ENCODE measurements at places on chromosomes 11 and 22.

GRCh38 chr11:120186456-120186773, 24.4 kb upstream of the OAF start:
- no peak for DNase-seq

GRCh38 chr11:362642-363442, 6.5 kb upstream of the B4GALNT4 start:
- no peak for DNase-seq

- DNase-seq: no peak
Observed at GRCh38 chr11:28702450-28702790, 594.2 kb downstream of the METTL15 start.

GRCh38 chr22:35893698-35894097, 134.9 kb downstream of the RBFOX2 start:
- no peak for DNase-seq

DNA sequence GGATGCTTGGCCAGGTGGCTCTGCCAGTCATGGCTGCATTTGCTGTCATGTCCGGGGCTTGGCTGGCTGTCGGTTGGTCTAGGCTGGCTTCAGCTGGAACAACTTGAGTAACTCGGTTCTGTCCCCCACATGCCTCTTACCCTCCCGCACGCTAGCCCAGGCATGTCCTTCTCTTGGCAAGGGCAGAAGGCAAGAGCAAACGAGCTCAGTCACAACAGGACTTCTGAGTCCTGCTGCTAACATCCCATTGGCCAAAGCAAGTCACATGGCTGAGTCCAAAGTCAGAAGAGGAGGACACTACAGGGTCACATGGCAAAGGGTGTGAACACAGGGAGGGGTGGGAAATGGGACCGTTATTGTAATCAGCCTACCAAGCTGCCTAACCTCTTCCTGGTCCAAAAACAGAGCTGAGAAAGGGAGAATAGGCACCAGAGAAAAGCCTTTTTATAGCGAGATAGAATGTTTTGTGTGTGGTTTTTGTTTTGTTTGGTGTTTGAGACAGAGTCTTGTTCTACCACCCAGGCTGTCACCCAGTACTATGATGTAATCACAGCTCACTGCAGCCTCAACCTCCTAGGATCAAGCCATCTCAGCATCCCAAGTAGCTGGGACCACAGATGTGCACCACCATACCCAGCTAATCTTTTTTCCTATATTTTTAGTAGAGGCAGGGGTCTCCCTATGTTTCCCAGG, 81.9 kb downstream of the MN1 start:
- no peak for DNase-seq

DNA sequence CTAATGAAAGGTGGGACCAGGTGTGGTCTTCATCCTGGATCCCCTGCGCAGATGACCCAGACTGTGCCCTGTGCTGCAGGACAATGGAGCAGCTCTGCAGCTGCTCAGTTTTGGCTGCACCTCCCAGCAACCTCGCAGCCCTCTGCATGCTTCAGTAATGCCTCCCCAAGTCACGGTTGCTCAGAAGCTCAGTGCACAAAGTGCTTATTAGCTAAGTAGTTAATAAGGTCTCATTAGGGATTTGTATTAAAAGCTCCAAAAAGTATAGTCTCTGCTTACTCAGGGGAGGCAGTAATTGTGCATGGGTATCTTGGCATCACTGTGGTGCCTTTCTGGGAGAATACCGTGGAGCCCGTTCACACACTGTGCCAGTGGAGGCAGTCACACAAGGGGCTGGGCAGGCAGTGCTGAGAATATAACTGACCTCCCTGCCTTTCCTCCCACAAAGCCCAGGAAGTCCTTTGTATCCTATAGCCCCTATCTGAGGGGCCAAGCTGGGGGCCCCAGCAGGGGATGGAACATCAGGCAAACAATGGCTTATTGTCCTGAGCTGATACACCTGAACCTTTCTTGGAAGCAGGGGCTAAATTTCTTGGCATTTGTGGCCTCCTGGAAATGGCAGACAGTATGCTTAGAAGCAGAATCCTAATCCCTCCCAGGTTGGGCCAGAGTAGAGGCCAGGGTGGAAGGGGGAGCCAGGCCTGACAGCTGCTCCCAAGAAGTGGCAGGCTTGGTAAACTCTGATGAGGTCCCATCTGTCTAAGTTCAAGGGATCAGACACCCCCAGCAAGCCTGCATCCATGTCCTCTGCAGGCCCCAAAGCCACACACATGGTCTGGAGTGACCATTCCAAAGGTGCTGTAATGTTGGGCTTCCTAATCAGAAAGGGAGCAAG, 125.5 kb upstream of the PARVA start:
- DNase-seq: no peak

DNA sequence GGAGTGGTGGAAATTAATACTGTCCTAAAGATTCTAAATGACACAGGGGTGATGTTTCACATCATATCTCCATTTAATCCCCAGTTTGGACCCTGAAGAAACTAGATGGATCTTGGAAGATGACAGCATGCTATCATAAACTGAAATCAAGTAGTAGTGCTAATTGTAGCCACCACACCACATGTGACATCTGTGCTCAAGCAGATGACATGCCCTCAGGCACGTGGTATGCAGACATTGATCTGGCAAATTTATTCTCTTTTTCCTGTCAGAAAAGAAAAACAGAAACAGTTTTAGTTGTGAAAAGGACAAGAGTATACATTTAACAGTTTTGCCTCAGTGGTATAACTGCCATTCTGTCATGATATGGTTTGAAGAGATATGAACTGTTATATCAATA, 52.9 kb upstream of the PGR start:
- DNase-seq: no peak

GRCh38 chr11:117913736-117914397, 15.3 kb downstream of the TMPRSS13 start:
- no peak for DNase-seq

GRCh38 chr11:130609121-130610035, 160.9 kb downstream of the ADAMTS15 start:
- DNase-seq: no peak

GRCh38 chr22:28674121-28674563, 5.5 kb downstream of the TTC28 start:
- no peak for DNase-seq

DNA sequence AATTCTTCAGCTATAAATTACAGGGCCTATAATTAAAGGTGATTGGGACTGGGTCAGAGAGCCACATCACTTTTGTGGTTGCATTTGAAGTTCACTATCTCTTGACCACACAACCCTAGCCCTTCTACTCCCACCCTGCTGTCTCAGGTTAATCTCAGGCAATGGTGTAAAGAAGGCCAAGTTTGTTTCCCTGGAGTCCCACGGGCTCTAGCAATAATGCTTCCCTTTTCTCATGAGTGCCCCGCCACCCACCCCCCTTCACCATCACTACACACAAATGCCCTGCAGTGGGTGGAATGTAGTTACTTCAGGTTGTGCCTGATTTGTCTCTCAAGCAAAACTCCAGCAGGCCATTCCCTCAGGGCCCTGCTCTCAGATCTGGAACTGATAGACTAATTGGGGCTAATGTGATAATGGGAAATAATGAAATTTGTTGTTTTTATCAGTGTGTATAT, 1.8 kb upstream of the EHF start:
- DNase-seq: no peak

- DNase-seq: no peak
Observed at GRCh38 chr11:100810666-100811065, 123.6 kb downstream of the ARHGAP42 start.

DNA sequence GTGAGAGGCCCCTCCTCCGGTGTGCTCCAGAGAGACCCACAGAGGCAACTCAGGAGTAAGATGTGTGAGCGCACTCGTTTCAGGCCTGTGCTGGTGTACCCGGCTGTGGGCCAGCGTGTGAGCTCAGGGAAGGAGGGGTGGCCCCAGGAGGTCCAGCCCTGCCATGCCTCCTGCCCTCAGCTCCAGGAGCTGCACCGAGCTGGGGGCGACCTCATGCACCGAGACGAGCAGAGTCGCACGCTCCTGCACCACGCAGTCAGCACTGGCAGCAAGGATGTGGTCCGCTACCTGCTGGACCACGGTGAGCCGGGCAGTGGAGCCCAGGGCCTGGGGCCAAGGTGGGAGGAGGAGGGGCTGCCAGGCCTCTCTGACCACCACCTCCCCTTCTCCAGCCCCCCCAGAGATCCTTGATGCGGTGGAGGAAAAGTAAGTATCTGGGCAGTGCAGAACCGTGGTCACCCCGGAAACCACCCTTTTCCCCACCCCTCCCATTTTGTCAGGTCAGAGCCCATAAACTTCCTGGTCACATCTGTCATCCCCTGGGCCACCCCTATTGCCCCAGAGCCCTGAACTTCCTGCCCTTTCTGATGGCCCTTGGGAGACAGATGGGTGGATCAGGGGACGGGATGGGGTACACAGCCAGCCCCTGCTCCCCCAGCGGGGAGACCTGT, 2.5 kb upstream of the MDK start:
- no peak for DNase-seq

GRCh38 chr22:46626911-46627805, 7.0 kb downstream of the GRAMD4 start:
- no peak for DNase-seq

GRCh38 chr11:61773356-61773755, 19.0 kb downstream of the TMEM258 start:
- no peak for DNase-seq

DNA sequence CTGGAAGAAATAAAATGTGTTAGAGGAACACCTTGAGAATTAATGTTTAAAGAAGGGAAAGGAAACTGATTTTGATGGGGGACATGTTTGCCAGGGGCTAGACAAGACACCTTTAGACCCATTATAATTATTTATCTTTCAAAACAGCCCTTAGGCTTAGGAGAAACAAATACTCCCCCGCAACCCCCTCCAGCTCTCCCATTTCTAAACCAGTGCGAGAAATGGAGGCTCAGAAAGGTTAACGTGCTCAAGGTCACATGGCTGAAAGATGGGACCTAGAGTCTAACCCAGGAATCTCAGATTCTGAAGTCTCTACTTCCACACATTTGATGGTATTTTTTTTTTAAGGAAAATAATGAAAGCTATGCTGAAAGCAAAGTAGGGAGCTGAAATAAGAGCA, 18.0 kb downstream of the EHF start:
- DNase-seq: no peak

DNA sequence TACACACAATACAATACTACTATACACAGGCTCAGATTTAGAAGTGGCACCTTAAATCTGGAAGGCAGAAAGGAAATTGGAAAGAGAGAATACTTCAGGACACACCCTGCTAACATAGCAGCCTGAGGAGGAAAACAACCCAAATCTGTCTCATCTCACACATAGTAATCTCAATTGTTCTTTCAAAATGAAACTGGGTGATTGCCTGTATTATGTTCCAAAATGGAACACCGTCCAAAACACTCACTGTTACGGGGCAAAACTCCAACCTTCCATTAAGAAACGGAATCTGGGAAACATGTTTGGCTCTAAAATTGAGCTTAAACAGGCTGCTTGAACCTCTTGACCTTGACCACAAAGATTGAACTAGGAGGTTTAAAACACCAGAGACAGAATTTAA, 572.6 kb downstream of the OPCML start:
- DNase-seq: no peak

DNA sequence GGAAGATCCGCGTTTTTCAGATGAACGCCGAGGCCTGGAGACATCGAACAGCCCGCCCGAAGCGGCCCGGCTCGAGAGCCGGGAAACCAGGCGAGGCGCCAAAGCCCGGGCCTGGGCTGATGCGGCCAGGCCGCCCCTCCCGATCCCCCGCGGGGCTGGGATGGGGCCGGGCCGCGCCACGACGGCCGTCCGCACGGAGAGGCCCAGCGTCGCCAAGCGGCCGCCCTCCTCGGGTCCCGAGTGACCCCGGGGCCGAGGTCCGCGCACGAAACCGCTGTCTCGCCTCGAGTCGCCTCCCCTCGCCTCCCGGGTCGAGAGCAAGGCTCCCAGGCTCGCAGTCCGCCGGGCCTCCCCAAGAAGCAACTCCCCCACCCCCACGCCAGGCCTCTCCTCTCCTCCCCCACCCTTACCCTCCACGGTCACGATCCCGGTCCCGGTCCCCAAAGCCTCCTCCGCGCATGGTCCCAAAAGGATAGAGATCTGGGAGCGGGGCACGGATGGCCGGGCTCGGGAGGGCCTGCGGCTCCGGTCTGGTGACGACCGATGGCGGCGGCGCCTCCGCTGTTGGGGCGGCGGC, 482 bp downstream of the DDX17 start:
- no peak for DNase-seq

GRCh38 chr11:9753021-9753420, 89.1 kb downstream of the SWAP70 start:
- DNase-seq: no peak

DNA sequence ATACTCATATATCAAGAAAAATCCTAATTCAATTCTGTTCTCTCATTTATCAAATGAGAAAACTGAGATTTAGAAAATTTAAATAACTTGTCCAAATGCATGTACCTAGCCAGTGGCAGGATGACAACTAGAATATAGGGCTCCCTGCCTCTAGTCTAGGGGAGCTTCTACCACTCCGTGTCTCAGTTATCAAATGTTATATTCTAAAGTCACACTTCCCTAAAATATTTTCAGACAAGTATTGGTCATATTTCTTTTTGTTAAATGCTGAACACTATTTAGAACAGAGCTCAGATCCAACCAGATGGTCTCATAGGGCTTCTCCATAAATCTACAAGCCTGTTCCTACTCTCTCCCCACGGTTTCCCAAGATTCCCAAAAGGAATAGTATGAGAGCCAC, 26.3 kb downstream of the KCNJ1 start:
- DNase-seq: no peak

DNA sequence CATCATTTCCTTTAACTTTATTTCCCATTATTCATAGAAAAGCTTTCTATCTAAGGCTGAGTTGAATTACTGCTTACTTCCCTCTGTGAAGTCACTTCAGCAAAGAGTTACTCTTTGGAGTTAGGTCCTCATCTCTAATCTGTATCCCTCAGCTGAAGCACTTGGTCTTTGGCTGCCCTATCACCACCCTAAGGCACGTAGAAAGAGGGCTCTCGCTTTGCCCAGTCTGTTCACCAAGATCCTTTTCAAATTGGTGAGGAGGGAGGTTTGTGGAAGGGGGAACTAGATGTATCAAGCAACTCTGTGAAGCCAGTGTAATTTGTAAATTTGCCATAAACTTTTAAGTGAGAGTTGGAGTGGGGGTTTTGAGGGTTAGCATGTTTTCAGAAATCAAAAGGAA, 43.4 kb downstream of the PAX6 start:
- DNase-seq: no peak

DNA sequence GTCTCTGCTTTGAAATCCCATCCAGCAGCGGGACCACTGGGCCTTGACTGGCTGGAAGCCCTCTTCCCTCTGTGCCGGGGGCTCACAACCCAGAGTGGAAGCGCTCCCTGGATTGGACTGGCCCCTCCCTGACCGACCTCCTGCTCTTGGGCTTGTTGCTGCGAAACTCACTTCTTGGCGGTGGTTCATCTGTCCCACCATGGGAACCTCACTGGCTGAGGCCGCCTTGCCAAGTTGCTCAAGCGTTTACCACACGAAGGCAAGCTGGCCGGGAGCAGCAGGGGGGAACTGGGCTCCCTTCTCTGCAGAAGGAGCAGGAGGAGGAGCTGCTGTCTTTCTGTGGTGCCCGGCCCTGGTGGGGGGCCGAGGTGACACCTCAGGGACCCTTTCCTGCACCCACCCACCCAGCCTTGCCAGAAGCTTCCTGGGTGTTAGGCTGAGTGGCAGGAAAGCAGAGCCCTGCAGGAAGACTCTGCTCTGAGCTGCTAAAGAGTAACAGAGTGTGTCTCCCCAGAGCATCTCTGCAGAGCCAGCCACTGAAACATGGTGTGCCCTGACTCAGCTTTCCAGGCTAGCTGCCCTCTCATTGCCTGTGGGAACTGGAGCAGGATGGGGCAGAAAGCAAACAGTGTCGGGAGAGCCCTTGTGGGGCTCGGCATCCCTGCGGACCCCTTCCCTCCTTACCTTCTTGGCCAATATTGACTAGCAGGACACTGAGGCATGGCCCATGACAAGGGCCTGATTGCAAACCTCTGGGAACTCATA, 88.5 kb upstream of the ALX4 start:
- no peak for DNase-seq

- no peak for DNase-seq
Observed at GRCh38 chr11:203056-203944, 3.9 kb downstream of the BET1L start.

Measured in NCI-H187 treated with DMSO at 0.1 percent for 48 hours (cell line).